ENCODE measurements at places on chromosomes 2 and 18.
A peak's percentile ranks its signal among the peaks of the same experiment; 100 is the strongest.

GRCh38 chr2:203471323-203471722 is 63.8 kb downstream of the RAPH1 start:
- no peak for DNase-seq

DNA sequence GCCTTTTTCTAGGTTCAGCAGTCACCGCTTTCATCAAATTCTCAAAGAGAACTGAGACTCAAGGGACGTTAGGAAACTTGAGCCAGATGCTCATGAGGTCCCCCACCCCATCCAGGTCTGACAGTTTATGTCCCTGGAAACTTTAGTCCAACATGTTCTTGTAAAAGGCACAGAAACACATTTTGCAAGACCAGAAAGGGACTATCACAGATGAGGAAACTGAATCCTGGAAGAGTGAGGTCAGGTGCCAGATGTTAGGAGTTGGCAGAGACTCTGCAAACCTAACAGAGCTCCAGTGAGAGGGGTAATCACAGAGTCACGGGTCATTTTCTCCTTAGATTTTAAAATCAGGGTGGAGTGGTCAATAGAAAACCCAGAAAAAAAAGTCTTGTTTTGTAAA is 76.6 kb downstream of the RDH14 start:
- DNase-seq, result no peak

DNA sequence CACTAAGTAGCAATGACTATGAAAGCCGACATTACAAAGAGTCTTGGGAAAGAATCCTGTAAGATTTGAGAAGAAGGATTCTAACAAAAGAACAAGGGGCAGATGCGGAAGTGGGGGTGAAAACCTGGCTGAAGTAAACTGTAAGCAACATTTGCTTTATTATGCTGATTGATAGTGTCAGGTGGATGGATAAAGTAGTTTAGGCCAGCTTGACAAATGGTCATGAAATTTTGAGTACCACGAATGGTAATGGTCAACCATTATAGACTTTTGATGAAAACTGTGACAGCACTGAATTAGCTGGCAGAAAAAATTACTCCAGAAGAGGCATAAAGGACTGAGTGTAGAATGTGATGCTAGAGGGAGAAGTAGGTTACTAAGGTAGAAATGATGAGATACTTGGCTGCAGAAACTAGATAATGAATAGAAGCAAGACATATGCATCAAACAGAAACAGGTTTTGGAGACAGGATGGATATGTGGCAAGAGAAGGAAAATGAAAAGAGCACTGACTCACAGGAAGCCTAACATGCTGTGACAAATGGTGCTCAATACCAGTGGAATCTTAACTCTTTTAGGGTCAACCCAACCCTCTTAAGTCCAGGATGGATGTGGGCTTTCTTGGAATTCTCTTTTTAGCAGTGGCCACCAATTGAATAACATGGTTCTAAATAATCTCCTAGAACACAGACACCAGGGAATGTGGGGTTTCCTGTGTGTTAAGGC is 6.8 kb downstream of the THUMPD2 start:
- DNase-seq, result no peak

- DNase-seq, result no peak
These were observed 19.7 kb downstream of the VIL1 start for GRCh38 chr2:218438596-218438995.

GRCh38 chr2:54728669-54729120 is 5.2 kb downstream of the EML6 start:
- DNase-seq, result peak; percentile 71

GRCh38 chr2:144424559-144425240 is 95.2 kb downstream of the ZEB2 start:
- DNase-seq, result no peak

DNA sequence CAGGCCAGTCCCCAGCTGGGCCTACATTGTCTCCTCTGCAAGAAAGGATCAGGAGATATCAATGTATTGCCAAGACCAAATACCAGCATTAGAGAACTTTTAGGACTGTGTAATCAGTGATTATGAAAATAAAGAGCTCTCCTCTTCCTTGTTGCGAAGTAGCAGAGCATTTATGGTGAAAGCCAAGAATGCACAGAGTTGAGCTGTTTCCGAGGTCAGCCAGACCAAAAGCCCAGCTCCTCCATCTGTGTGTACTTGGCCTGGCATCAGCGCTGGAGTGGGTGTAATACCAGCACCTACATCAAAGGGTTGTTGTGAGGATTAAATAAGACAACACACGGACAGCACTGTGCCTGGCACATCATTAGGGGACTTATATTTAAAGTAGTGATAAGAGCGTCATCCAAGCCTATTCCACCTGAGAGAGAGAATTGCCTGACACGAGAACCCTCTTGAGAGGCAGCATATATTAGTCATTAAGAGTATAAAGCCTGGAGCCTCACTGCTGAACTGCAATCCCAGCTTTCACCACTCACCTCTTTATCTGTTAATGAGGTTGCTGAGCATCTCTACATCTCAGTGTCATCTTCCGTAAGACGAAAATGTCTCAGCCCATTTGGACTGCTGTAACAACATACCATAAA is 7.4 kb upstream of the SLC16A14 start:
- DNase-seq, result no peak

DNA sequence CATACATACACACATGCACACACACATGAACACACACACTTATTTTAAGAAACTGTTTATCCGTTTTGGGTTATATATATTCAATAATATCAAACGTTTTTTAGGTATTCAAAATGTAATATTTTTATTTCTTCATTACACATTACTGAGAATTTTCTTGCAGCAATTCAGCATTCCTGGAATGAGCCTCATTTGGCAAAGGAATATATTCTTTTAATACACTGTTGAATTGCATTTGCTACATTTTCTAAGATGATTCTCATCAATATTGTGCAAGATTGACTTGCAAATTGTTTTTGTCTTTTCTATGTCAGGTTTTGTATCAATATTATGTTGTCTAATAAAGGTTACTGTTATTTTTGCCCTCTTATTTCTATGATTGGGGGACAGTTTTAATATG is 276.1 kb upstream of the CYP26B1 start:
- DNase-seq, result no peak

DNA sequence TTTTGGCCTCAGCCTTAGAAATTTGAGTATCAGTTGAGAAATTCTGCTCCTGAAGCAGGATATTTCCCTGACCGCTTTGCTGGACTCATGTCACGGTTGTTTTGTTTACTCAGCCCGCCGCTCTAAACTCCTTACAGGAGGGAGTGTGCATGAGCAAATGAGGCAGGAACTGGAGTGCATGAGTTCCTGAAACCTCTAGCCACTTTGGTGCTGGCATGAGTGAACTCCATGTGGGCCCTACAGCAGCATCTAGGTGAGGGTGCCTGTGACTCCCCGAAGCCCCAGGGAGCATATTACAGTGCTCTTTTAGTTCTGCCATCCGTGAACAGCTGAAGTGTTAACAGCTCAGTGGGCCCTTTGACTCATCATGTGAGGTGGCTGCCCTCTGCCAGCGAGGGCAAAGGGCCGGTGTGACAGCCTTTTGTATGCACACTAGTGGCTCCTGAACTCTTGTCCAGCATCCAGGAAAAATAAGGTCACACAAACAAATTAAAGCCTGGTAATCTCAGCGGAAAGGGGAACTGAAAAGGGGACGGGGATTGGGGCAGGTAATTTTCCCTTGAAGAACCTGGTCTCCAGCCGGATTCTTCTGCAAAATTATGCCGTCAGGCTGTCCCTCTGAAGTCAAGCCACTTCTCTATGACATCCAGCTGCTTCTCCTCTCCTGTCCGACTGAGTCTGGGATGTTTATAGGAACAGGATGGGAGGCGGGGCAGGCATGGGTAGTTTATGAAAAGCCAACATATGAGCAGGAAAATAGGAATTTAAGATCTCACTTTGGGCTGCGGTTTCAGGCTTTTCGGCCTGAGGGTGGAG is 1668.7 kb downstream of the SUCLG1 start:
- peak; percentile 5 for DNase-seq

- DNase-seq, result no peak
These were observed 230.8 kb downstream of the OSR1 start for GRCh38 chr2:19127616-19128015.

- DNase-seq, result no peak
These were observed 147.7 kb downstream of the KLHL29 start for GRCh38 chr2:23532391-23533337.

- peak; percentile 6 for DNase-seq
These were observed 30.6 kb downstream of the ORC4 start for GRCh38 chr2:147989809-147990403.

DNA sequence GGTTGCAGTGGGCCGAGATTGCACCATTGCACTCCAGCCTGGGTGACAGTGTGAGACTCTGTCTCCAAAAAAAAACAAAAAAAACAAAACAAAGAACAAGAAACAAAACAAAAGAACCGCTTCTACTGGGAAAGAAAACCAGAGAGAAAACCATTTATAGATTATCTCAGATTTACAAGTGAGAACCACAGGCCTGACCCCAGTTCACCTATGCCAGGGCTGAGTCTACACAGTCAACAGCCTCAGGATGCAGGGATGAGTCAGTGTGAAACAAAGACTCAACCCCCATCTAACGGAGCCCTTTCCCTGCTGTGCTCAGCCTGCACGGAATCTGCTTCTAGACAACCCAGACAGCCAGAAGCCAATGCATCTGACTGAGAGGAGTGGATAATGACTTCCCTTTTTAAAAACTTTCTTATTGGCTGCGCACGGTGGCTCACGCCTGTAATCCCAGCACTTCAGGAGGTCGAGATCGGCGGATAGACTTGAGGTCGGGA is 25.5 kb upstream of the YWHAQ start:
- peak; percentile 88 for DNase-seq

GRCh38 chr2:160812830-160813505 is 319.4 kb upstream of the RBMS1 start:
- no peak for DNase-seq

- DNase-seq, result no peak
These were observed 67.4 kb upstream of the ACVR1C start for GRCh38 chr2:157696036-157696435.

DNA sequence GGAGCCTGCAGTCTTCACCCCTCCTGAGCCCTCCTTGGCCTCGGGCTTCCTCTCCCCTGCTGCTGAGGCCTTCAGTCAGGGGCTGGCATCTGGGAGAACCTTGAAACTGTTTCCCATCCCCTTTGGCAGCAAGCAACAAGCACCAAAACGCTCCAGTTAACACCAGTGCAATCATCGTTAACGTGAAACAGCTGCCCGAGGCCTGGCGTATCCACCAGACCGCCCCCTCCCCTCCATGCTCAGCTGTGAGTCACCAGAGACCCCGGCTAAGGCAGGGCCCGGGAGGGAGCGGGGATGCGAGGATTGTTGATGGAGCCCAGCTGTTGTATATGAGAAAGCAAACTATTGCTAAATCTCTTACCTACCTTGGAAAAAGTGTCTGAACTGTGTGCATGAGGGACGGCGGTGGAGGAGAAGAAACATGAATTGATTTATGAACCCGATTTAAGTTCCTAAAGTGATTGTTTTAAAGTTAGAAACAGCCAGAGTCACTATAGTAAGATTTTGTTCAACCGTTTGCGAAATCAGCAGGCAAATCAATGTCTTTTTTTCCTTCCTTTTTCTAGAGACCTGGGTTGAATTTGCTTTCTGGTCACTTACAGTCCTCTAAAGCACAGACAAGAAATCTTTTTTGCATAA is 5.2 kb downstream of the ZFP36L2 start:
- no peak for DNase-seq

GRCh38 chr18:65753520-65753919 is 2.7 kb downstream of the CDH7 start:
- DNase-seq, result no peak

DNA sequence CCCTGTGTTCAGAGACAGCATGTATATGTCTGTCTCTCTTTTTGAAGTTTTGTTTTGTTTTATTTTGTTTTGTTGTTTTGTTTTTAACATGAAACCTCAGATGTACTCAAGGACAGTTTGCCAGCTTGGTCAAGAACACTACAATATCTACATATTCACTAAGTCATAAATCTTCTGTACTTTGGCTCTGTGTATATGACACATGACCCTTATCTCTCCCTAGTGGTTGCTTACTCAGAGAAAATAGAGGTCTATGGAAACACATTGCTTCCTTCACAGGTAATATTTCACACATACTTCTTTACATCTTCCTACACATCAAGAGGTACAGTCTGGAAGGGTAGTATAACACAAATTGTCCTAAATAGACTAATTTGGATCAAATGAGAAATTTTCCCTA is 312.6 kb upstream of the VRK2 start:
- DNase-seq, result no peak

DNA sequence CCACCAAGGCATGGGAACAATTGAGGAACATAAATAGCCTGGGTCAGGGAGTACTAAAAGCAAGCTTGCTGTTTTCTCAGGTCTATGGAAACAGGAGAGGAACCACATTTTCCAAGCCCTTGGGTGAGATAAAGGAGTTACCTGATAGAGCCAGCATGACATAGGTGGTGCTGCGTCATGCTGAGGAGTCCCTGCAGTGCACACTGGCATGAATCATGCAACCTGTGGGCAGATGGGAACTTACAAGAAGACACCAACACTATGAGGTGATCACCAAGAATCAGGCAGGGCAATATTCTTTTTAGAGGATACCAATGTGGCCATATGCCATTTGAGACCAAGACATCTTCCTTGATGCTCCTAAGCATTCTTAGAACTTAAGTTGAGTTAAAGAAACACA is 531.8 kb downstream of the ZEB2 start:
- no peak for DNase-seq

DNA sequence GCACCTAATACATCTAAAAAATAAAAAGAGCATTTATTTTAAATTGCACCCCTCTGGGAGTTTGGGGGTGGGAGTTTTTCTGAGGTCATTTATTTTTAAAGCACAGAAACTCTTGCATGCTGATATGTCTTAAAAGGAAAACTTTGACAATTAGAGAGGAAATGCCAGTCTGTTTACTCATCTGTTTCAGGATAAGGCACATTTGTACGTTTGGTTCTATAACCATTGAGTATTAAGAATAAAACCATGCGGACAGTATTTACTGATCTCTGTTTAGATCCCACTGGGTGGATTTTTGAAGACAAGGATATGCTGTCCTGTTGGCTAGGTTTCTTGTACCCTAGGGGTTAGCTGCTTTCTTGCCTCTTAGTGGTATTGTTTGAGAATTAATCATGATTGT is 122.9 kb downstream of the TANC1 start:
- DNase-seq, result no peak

DNA sequence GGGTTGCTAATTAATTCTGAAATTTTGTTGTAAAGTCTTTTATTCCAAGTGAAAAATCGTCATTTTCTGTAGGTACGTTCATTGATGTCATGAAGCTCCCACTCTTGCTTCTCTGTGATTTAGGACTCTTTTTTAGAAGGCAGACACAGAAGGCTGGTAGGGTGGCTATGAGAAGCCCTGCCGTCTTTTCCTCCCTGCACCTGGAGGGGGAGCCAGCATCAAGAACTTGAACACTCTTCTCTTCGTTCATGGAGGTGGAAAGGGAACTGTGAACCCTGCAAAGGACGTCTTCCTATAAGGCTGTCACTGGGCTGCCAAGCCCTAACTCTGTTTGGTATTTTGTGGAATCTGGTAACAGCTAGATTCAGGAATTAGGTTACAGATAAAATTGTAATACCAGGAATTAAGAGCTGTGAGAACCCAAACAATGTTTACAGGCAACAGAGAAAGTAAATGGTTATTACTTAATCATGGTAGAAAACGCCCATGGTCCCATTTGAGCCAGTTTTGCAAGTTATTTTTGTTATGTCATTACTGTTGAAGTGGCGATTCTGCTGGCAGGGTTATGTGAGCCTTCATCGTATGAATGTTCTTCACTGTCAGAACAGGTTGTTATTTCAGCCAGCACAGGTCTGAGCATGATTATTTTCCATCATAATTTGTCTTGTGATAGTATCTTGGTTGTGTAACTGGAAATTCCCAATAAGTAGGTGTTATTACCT is 112.2 kb downstream of the OSBPL6 start:
- no peak for DNase-seq

Measured in H54 (cell line).